DMS153 (cell line): ENCODE measurements at places on chromosomes 2 and 18.
A peak's percentile ranks its signal among the peaks of the same experiment; 100 is the strongest.

DNA sequence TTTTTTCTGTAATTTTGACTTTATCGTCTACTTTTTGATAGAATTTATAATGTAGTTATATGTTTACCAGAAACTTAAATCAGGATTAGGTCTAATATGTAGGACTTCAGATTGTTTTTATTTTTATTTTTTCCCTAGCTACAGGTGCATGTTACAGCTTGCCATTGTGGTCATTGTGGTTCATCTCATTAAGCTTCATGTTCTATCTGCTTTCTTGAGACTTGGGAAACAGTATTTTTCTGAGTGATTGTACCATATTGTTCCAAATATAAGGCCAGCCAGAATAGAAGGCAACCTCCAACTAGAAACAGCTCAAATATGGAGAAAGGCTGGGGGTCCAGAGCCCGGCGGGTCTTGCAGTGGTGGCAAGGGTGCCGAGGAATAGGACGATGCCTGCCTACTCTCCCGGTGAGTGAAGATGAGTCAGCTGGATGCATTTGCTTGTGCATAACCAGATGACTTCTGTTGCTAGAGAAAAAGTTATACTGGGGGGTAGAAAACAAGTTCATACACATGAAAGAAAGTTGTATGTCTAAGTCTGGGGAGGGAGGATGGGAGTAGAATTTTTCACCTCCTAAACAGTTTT, 188.4 kb downstream of the CCDC85A start:
- DNase-seq = no peak

DNA sequence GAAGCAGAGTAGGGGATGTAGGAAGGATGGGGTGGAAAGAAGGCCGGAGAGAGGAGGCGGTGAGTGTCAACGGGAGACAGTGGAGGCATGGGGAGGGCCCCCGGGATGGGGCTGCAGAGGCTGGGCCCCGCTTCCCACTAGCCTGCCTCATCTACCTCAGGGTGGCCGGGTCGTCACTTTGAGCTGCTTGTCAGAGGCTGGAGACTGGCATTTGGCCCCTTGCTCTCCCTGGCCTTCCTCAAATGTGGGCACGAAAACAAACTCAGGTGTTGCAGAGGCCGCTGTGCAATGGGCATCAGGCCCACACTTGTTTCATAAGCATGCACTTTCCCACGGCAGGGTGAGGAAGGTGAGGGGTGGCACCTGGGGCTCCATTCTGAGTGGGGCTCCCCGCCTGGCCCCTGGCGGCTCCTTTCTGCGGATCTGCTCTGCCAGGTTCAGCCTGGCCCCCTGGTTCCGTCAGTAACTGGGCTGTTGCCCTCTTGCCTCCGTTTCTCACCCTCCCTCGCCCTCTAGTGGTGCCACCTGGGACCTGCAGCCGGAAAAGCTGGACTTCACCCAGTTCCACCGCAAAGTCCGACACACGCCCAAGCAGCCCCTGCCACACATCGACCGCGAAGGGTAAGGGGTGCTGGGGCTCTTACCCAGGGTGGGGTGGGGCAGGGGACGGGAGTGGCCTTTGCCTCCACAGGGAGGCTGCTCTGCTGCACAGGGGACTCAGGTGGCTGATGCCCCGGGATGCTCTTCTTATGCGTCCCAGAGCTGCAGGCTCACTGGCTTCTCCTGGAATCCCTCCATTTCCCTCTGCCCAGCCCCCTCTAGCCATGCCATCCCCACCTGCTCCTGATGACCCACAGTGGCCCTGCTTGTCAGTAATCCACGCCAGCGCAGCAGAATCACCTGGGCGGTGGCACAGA, 125.4 kb downstream of the CTIF start:
- no peak for DNase-seq

GRCh38 chr2:133568172-133568571, at the start of gene NCKAP5:
TSS of gene NCKAP5 (minus strand) at chr2:133568463. CDS start at chr2:133517526, 50,937 bp downstream.
- DNase-seq = peak; percentile 28

- DNase-seq = no peak
Measured at GRCh38 chr2:48339451-48339850, 190.5 kb upstream of the STON1 start.

DNA sequence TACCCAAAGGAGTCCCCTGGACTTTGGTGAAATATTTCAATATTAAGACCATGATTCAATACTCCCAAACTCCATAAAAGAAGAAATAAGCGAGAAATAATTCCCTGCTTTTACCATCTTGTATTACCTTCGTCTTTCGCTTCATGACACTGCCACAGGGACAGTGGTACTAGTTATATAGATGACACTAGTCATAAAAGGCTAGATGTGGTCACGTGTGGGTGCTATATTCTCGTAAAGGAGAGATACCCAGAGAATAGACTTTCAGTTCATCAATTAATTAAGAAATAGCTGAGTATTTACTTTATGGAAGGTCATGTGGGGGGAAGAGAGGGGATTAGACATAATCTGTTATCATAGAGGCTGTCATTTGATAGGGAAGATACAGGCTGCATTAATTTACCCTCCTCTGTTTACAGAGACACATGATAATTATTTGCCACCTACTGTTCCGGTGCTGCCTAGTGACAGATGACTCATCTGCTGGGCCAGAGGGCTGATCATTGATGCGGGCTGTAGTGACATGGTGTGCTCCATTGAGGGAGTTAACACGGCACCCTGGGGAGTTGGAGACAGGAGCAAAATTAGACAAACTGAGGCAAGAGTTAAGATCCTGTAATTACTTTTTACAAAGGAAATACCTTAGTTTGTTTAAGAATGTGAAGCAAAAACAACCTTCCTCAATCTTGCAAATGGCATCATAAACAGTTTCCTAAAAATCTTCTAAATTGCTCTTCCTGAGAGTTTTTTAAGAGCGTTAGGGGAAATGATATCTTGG, 78.2 kb upstream of the ITGB6 start:
- no peak for DNase-seq

DNA sequence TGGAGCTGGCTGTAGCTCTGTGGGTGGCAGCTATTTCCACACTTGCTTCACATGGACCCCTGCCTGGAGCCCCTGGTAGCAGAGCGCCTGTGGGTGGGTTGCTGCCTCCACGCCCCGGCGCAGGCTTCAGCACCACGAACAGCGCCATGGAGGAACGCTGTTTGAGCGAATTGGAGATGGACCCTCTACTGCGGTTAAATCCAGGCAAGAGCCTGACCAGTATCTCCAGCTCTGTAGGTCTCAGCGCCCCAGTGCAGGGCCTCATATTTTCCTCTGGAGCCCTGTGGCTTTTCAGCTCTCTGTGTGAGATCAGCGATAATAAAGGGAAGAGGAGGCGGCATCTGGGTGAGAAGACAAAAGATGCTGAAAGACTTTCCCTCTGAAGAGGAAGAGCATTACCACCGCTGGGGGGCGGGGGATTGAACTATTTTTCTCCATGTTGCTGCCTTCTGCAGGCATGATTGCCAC, 12.0 kb downstream of the ONECUT2 start:
- DNase-seq = no peak

GRCh38 chr2:11492244-11492643, 26.3 kb upstream of the E2F6 start:
- no peak for DNase-seq

- no peak for DNase-seq
Measured at GRCh38 chr2:47720559-47720958, 62.4 kb upstream of the MSH6 start.

- no peak for DNase-seq
Measured at GRCh38 chr2:239222312-239222660, 178.5 kb downstream of the HDAC4 start.

GRCh38 chr2:178845566-178846457, 38.6 kb upstream of the TTN start:
- DNase-seq = no peak

DNA sequence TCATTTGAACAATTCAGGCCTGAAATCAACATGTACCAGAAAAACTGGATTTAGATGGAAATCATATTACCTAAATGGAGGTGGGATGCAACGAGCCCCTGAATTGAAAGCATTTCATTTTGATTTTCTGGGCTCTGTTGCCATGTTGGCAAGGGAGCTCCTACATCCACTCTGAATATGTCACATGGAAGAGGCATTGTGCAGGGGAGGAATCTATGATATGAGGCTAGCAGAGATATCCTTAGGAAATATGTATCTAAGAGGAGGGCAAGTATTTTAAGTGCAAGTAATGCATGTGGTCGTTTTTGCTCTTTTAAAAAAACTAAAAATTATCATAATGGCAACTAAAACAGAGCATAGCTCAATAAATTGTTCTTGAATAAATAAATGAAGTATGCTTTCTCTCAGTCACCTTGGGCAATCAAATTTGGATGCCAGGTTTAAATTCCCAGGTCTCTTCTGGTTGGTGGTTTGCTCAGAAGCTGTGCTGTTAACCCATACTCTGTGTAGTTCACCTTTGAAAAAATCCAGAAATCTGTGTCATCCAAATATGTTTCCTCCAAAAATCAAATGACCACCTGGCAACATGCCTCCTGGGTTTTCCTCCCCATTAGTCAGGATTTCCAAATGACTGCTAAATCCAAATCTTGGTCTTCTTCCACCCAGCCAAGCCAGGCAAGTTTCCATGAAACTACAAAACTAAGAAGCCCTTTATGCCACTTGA, 6.5 kb upstream of the LGALSL start:
- DNase-seq = no peak

DNA sequence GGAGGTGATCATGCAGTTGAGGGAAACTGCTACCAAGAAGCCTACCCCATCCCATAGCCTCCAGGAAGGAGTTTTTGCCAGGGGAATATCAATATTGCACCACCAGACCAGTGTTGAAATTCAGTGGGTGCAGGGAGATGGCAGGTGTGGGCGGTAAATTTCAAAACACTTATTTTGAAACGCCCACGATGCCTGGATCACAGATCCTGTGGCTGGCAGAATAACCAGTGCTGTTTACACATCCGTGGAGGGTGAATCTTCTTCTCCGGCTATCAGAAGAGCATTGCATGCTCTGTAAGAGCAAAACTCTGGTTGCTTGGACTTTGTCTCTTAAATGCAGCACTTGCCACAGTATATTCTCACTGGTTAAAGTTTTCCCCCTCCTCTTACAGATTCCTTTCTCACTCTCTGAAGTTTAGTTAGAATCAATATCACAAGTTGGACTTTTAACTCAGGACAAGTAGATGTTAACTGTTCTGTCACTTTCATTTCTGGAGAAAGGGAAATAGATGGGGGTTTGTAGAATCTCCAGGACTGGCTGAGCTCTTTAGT, 70.5 kb upstream of the ZCCHC2 start:
- no peak for DNase-seq

GRCh38 chr2:19899985-19900930, 1.5 kb downstream of the TTC32 start:
- no peak for DNase-seq

- no peak for DNase-seq
Measured at GRCh38 chr2:210557721-210558120, 1.3 kb downstream of the CPS1 start.
